ENCODE measurements at places on chromosomes 6 and 20.

DNA sequence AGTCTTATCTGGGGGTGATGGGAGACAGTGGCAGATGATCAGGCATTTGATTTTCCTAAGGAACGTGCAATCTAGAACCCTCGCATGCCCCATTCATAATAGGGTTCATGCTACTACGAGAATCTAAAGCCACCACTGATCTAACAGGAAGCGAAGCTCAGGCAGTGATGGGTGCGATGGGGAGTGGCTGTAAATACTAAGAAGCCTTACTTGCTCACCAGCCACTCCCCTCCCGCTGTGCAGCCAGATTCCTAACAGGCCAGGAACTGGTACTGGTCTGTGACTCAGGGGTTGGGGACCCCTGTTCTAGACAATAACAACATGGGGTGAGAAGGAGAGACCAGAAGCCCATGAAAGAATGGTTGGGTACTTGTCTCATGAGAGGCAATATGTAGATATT, 4.5 kb downstream of the TREML4 start:
- no peak for DNase-seq

DNA sequence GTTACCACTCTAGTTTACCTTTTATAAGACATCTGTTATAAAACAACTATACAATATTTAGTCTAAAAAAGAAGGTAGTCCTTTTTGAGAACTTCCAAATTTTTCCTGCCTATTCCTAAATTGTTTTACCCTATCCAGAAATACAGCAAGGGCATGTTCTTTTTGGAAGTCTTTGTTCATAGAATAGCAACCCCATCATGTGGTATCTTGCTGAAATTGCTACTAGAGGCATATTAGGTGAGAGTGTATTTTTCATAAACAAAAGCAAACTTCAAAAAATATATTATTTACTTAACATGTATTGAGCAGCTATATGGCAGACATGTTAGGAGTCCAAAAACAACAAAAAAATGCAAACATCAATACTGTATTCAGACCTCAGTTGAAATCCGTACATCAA, 371.8 kb upstream of the NRSN1 start:
- DNase-seq: no peak

- no peak for DNase-seq
Observed at GRCh38 chr6:31567531-31568370, 4.3 kb upstream of the LTA start.

GRCh38 chr6:145924600-145924999, 39.6 kb downstream of the SHPRH start:
- DNase-seq: no peak

GRCh38 chr20:56816349-56816748, 187.2 kb downstream of the TFAP2C start:
- DNase-seq: no peak

- no peak for DNase-seq
Observed at GRCh38 chr6:65259059-65259458, 448.0 kb downstream of the EYS start.

DNA sequence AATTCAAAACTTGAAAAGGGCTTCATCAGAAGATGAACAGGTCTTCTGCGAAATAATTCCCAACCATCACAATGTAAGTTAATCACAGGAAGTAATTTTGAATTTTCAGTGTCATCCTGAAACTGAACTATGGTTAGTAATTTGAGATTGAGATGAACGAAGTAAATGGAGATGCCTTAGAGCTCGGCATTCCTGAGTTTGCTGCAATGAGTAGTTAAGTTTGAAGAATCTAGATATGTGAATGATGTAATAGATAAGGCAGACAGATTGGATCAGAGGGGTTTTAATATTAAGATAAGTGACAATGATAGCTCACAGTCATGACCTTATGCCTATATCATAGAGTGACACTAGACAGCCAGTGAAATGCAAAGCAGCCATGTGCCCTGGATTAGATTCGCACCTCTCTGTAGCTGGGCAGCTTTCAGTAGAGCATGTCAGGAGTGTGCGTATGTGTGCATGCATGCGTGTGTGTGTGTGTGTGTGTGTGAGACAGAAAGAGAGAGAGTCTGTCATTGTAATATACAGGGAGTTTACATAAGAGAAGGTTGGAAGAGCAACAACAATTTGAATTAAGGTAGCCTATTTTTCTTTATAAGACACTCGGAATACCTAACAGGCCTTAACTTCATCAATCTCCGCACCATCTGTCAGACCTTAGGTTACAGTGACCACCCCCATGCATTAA, 233.0 kb downstream of the GMPR start:
- DNase-seq: no peak

- DNase-seq: no peak
Observed at GRCh38 chr20:18922251-18922650, 108.7 kb downstream of the SCP2D1 start.

DNA sequence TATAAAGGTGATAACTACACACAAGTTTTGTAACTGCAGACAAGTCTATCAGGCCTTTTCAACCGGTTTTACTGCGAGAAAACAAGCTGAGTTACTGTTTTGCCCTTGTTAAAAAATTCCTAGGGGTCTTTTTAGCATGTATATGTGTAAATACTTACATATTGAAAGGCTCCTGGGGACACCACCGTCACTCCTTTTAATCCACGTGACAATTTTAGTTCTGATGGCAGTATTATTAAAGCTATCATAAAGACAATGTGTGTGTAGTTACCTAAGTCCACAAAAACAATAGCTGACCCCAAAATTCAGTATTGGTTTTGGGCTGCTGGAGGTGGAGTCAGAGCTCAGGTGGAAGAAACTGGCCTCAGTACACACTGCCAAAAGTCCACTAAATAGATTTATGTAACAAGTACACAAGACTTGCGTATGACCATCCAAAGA, 41.3 kb upstream of the HFE start:
- DNase-seq: no peak

DNA sequence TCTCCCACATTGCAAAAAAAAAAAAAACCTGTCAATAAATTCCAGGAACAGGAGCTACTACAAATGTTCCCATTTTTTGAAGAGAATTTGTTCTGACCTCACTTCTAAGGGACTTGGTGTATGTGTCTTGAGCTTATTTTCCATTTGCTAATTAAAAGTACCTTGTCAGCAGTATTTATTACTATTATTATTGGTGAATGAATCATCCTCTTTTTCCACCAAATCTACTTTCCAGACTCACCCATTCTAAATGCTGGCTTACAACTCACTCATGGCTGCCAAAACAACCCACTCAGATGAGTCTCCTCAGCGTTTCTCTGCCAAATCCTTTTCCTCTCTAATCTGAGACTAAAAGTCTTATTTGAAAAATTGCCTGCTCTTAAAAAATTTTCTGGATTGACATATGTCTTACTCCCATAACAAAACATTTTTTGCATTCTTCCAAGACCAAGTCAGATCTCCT, 33.2 kb upstream of the TASP1 start:
- no peak for DNase-seq

DNA sequence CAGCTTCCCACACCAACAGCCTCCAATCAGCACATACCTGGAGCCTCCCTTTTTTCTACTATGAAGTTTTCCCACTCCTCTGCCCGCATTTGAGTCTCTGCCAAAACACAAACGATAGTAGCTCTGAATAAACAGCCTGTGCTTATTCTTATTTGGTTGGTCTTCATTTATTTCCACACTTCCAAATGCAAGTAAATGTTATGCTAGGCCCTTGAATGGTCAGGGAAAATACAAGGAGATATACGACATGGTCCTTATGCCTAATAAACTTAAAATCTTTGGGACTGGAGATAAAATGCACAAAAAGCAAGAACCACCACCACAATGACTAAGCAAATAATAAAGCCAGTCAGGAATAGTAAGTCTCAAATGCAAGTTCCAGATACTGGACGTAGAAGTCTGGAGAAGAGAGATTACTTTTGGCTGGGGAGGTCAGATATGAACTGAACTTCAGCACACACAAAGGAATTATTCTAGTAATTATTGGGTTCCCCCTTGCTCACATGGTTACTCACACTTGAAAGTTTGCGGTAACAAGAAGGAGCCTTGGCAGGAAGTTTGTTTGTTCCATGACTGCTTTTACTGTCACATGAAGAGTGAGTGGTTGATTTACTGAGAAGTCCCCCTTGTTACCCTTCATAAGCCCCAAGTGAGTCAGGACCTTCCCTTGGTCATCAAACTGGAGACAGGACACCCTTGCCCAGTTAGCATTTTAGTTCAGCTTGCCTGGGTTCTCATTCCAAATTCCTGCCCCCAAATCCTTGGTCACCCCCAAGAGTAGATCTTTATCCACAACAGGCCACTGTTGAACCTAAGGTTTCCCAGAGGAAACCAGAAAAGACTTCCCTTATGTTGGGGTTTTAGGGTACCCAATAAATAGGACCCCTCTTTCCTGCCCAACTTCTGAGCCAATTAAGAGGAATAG, 511.2 kb upstream of the JARID2 start:
- DNase-seq: peak; percentile 59
